ENCODE measurements at places on chromosomes 7 and 10. TPM values are rescaled to one million over a fixed set of nuclear protein-coding genes. Genes with fewer than 3 reads are reported as not detected.

FGL2 gene
- total RNA-seq = 31.9 TPM

OPN4 gene
- total RNA-seq = not detected

SMKR1 gene
- total RNA-seq = not detected

FHIP2A gene
- 38.1 TPM for total RNA-seq

OR2A12 gene
- total RNA-seq = not detected

JAKMIP3 gene
- total RNA-seq = 0.62 TPM

SGCE gene
- total RNA-seq = 67.2 TPM

NEURL1 gene
- total RNA-seq = 0.48 TPM

ZMIZ2 gene
- total RNA-seq = 67.1 TPM

NPFFR1 gene
- total RNA-seq = not detected

IDI2 gene
- total RNA-seq = not detected

MMRN2 gene
- 57.0 TPM for total RNA-seq

COL13A1 gene
- 0.48 TPM for total RNA-seq

KDM7A gene
- 15.4 TPM for total RNA-seq

NUTM2E gene
- 0.46 TPM for total RNA-seq

CREM gene
- total RNA-seq = 41.6 TPM

NXPH1 gene
- total RNA-seq = not detected

TMEM196 gene
- total RNA-seq = 3.6 TPM

SPDYE9 gene
- total RNA-seq = not detected

TFR2 gene
- total RNA-seq = 0.83 TPM

CPN1 gene
- total RNA-seq = not detected

CYP2E1 gene
- total RNA-seq = 2.9 TPM

CCDC172 gene
- total RNA-seq = not detected

RSU1 gene
- total RNA-seq = 115 TPM

CCL24 gene
- not detected for total RNA-seq

CCDC6 gene
- 60.4 TPM for total RNA-seq

TLL2 gene
- total RNA-seq = 0.10 TPM

PLEKHS1 gene
- total RNA-seq = not detected

MKX gene
- total RNA-seq = 31.1 TPM

BMPER gene
- 7.1 TPM for total RNA-seq

LIPJ gene
- 0.14 TPM for total RNA-seq

LBX1 gene
- not detected for total RNA-seq

SLIT1 gene
- 0.33 TPM for total RNA-seq

DGKI gene
- total RNA-seq = 6.1 TPM

KCNMA1 gene
- total RNA-seq = 117 TPM

CASP7 gene
- total RNA-seq = 12.5 TPM

AFAP1L2 gene
- total RNA-seq = 7.9 TPM
